ENCODE measurements at places on chromosomes 7 and 10. TPM values are rescaled to one million over a fixed set of nuclear protein-coding genes. Genes with fewer than 3 reads are reported as not detected.

The UCN3 gene
- not detected for total RNA-seq

The HABP2 gene
- not detected for total RNA-seq

GRCh38 chr7:8597565-8597964 lies 164.2 kb downstream of the NXPH1 start:
- DNase-seq: no peak

The GALNT11 gene
- total RNA-seq: 61.6 TPM

GRCh38 chr7:14902589-14903067 lies at the start of gene DGKB:
TSS of gene DGKB (minus strand) at chr7:14902751.
- no peak for DNase-seq

GRCh38 chr7:68245688-68246087 lies 1249.1 kb downstream of the TYW1 start:
- no peak for DNase-seq

DNA sequence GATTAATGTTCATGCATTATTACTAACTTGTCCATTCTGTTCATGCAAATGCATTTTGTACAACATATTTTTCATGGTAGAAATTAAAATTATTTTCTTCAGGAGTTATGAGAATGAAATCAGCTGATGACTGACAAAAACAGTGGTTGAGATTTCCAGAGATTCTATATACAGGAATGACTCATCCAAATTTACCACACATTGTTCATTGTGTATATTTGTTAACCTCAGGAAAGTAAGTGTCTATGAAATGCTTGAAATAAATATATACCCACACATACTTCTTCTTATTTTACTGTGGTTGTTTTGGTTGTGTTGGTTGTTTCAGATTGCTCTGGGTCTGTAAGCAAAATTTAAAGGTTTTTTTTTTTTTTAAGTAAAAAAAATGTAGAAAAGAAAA lies 108.1 kb upstream of the SP8 start:
- no peak for DNase-seq
